Astrocyte of the spinal cord (primary cell): ENCODE measurements at places on chromosomes 6 and 20.

GRCh38 chr6:48144021-48144420 is 33.0 kb upstream of the PTCHD4 start:
- DNase-seq: no peak

DNA sequence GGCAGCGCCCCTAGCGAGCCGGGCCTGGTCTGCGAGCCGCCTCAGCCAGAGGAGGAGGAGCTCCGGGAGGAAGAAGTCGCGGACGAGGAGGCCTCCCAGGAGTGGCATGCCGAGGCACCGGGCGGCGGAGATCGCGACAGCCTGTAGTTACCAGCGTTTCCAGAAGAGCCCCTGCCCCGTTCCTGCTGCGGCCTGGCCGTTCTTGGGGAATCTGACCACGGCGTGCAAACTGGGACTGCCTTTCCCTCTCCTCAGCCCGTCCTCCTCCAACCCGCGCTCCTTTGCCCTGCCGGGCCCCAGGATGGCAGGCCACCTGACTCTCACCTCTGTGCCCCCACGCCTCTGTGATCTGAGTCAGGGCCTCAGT is 802 bp downstream of the HDGFL1 start:
- no peak for DNase-seq

- DNase-seq: no peak
Observed at GRCh38 chr6:40390144-40390800, 196.9 kb downstream of the LRFN2 start.

GRCh38 chr20:1809131-1809572 is 86.1 kb upstream of the SIRPA start:
- peak; percentile 81 for DNase-seq

GRCh38 chr6:1700278-1700967 is 90.7 kb downstream of the FOXC1 start:
- no peak for DNase-seq

GRCh38 chr6:169558774-169559441 is 142.9 kb downstream of the WDR27 start:
- DNase-seq: peak; percentile 81

GRCh38 chr20:58149437-58150091 is 78.9 kb downstream of the ANKRD60 start:
- no peak for DNase-seq

DNA sequence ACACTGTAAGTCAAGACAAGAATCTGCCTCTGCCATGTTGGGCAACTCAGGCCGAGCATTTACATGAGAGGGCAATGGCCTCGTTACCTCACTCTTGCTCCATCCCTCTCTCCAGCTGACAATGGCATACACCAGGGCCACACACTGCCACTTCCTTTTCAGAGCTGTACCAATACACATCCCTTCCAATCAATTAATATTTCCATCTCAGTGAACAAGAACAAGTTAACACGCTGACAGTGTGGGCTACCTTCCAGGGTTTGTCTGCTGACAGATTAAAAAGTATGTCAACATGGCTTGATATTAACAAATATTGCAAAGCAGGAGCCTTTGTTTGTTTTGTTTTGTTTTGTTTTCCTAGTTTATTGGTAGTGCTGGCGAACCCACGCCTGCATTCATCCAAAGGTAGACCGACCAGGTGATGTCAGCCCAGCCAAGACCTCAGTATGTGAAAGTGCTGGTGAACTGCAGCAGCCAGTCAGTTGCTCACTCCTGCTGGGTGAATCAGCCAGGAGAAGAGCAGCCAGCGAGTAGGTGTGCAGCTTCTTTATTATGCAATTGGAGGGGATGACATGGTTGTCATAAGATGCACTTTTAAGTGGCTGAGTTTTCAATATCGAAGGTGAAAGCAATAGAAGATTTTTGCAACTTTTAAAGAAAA is 487.3 kb upstream of the JARID2 start:
- no peak for DNase-seq

- no peak for DNase-seq
Observed at GRCh38 chr6:38749473-38749872, 34.4 kb downstream of the DNAH8 start.

- no peak for DNase-seq
Observed at GRCh38 chr6:23418095-23418494, 707.9 kb upstream of the NRSN1 start.

GRCh38 chr6:83960664-83961063 is 72.9 kb upstream of the MRAP2 start:
- DNase-seq: no peak

GRCh38 chr20:49045440-49046086 is 549 bp upstream of the CSE1L start:
- no peak for DNase-seq

DNA sequence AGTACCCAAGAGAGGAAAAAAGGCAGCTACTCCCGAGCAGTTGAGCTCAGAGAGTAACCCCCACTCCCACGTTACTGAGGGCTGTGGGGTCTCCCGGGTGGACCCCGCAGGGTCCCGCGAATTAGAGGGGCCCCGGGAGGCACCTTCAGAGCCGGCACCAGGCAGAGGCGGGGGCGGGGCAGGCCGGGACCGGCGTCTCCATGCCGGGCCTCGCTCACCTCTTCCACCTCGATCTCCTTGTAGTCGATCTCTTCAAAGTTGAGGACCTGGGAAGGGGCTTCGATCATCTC is 381 bp downstream of the MAP3K7 start:
- DNase-seq: no peak

DNA sequence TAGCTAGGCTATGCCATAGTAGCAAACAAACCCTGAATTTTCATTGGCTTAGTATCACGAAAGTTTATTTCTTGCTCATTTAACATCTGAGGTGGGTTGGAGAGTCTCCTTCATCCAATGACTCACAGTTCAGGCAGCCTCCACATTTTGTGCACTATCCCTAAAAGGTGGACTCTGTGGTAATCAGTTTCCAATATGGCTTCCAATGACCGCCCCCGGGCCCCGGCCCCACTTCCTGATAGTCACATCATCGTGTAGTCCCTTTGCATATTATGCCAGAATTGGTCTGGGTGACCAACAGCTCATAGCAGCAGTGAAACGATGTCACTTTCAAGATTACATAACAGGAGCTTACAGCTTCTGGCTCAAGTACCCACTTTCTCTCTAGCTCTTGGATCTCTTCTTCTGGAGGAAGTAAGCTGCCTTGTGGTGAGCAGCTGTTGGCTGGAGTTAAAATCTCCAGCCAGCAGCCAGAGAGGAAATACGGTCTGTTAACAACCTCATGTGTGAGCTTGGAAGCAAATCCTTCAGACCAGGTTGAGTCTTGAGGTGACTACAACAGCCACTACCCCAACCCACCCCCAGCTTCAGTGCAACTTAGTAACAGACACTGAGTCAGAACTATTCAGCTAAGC is 7.8 kb downstream of the HCRTR2 start:
- no peak for DNase-seq

DNA sequence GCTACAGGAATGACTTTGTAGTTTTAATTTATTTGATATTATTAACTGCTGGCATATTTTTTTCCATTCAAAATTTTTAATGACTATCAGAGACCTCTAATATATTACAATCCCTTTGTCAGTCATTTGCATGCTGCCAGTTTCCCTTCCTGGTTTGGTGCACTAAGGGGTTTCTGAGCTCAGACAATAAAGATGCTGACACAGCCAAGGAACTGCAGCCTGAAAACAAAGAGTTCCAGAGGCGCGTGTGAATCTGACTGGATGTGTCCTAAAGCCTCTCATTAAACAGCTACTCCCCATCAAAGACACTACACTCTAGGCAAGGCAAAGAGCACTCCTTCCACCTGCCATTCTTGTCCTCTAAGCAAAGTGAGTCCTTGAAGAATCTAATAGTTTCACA is 116.8 kb upstream of the DST start:
- no peak for DNase-seq

- DNase-seq: no peak
Observed at GRCh38 chr6:118324116-118324515, 224.0 kb upstream of the PLN start.

DNA sequence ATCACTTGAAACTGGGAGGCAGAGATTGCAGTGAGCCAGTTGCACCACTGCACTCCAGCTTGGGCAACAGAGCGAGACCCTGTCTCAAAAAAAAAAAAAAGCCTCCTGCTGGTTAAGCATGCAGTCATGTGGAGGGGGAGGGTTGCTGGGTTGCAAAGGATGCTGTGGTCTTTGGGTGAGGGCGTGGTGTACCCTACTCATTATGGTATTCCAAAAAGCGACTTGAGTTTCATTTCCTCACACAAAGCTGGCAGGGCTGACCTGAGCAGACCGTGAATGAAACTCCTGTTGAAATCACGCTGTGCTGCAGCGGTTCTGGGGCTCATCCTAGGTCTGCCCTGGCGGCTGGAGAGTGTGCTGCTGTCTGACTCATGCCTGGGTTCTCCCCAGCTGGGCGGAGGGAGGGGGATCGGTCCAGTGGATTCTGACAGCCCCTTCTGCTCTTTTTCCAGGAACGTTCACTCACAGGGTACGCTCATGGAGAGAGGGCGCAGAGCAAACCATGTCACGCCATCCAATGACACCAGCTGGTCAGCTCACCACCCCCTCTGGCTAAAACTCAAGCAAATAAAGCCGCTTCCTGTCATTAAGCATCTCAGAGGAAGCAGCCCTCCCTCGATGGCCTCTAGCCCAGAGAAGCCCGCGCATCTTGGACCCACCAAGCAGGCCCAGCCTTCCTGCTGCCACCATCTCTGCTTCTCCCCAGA is 166.2 kb downstream of the SCML4 start:
- DNase-seq: peak; percentile 85

DNA sequence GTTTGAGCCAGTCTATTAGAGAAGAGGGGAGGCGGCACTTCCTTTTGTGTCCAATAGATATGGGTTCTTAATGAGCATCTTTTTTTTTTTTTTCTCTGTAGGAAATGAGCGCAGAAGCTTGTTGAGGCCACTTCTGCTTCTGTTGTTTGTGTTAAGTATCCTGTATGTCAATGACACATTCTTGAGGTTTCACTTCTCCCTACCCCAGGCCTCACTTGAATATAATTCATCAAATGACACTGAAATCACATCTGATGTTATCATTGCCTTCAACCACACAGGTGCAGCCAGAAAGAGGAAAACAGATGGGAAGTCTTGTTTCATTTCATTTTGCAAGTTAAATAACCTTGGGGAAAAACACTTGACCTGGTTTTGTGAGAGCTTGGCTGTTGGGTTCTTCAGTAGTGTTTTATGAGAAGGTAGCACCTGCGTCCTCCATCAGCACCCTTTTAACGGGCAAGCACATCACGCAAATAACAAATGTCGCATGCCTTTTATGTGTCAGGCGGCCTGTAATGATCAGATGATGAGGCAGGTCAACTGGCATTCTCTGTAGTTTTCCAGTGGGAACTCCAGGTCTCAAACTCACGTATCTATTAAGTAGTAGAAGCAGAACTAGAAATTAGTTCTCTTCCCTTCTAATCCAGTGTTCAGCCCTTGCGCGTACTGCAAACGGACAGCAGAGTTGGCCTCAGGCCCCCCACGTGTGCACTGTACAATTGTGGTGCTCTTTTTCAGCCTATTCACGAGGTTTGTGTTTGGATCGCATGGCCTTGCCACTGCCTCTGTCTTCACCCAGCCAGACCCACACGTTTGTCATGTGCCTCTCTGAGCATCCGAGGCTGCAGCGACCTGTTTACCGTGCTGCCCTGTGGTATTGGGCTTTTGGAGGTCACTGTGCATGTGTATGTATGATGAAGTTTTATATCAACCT is 23.5 kb downstream of the PLEKHG1 start:
- DNase-seq: no peak

GRCh38 chr20:31523361-31524283 is 9.4 kb downstream of the HM13 start:
- DNase-seq: peak; percentile 35

- no peak for DNase-seq
Observed at GRCh38 chr6:14959324-14959885, 286.5 kb upstream of the JARID2 start.

GRCh38 chr6:82875573-82876185 is 190.0 kb downstream of the UBE3D start:
- DNase-seq: peak; percentile 85

DNA sequence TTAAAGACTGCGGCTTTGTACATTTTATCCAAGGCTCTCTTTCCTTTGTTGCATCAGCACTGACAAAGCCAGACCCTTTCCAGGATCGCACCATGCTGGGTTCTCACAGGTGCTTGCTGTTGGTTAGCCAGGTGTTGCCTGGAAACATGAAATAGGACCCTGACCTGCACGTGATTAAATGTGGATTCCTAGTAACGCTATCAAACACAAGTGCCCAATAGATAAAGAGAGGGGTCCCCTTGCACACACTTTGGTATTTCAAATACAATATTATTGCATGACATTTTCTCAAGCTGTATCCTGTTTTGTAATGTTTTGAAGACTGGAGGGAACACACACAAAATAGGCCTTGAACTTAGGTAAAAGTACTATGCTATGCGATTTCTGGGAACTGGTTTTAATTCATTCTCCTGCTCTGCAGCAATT is 73.3 kb downstream of the AKAP12 start:
- DNase-seq: peak; percentile 32

DNA sequence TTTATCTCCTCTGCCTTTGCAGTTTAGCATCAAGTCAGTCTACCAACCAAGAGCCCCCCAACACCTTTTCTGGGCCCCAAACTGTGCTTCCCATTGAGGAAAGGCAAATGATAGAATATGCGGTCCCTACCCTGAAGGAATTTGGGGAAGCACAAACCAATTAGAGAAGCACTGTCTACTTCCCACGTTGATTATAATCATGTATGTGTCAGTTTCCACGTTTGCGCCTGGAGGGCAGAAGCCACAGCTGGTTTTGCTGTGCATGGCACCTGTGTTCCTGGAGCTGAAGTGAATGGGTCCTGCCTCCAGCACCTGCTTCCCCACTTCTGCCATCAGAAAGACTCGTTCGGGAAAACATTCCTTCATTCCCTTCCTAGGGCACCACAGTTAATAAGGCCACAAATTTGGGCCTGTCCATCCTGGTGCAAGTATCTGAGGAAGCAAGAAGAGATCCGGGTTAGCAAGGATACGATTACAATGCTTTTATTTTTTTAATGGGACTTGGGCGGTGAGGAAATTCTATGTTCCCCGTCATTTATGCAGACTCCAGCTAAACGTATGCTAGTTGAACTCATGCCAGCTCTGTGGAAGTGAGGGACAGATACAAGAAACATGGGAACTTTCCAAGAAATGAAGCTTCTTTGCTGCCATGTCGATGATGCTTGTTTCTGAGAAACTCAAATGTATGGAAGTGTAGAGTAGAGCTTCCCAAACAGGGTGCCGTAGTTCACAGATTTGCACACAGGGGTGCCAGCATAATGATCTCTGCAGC is 333.5 kb downstream of the NRN1 start:
- no peak for DNase-seq

DNA sequence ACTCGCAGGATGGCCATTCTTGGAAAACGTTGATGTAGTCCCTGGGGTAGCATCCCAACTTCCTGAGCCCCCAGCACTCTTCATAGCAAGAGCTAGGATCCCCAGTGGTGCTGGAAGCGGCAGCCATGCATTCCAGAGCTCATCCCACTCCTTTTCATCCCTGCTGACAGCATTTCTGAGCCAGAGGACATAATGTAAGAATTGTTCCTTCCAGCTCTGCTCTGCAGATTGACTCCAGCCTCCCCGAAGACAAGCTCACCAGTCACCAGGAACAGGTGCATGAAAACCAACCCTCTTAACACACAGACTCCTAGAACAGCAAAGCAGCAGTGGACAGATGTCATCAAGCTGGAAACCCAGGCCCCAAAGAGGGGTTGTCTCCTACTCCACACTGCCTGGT is 3.8 kb downstream of the SLC13A3 start:
- no peak for DNase-seq

GRCh38 chr20:7989379-7989778 is 30.2 kb downstream of the TMX4 start:
- no peak for DNase-seq
